ENCODE measurements at places on chromosomes 6 and 20. TPM values are rescaled to one million over a fixed set of nuclear protein-coding genes. Genes with fewer than 3 reads are reported as not detected.

The FKBP5 gene
- total RNA-seq = 40.3 TPM

The POPDC3 gene
- not detected for total RNA-seq

The EFCAB8 gene
- not detected for total RNA-seq

The PRDM13 gene
- not detected for total RNA-seq

The TRIM31 gene
- 80.0 TPM for total RNA-seq

The TRAPPC3L gene
- not detected for total RNA-seq

The DDX27 gene
- total RNA-seq = 28.3 TPM

The TRERF1 gene
- total RNA-seq = 2.3 TPM

The LINC00237 gene
- not detected for total RNA-seq

The DSP gene
- total RNA-seq = 249 TPM

Data from left colon (tissue), 2 donors.